ENCODE measurements at places on chromosomes 12 and 14.

DNA sequence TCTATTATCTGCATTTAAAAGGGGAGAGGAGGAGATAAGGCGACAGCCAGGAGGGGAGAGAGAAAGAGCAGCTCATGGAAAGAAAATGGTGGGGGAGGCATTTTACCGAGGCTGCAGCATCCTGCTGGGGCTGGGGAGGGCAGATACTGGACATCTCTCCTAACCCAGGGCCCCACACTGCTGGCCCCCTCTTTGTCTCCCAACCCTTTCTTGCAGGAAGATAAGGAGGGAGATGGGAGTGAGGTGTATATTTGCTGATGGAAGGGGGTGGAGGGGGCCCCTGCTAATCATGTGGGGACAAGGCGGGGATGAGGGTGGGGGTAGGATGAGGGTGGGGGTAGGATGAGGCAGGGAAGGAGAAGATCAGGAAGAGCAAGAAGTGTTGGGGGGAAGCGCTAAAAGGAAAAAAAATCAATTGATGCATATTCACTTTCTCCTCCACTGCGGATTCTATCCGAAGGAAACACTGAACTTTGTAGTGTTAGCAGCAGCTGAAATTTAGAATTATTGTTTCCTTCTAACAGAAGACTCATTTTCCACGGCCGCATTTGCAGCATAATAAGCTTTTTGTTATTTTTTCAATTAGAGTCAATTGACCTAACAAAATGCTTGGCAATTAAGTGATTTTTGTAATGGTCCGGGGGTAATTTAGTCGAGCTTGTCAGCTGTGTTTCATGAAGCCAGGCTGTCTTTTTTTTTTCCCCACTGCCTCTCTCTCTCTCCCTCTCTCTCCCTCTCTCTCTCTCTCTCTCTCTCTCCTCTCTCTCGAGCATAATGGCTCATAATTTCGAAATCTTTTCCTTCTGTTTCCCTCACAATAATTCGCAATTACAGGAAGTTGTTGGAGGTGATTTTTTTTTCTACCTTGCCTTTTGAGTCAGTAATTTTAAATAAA lies 1134.6 kb downstream of the BCL11B start:
- no peak for DNase-seq

DNA sequence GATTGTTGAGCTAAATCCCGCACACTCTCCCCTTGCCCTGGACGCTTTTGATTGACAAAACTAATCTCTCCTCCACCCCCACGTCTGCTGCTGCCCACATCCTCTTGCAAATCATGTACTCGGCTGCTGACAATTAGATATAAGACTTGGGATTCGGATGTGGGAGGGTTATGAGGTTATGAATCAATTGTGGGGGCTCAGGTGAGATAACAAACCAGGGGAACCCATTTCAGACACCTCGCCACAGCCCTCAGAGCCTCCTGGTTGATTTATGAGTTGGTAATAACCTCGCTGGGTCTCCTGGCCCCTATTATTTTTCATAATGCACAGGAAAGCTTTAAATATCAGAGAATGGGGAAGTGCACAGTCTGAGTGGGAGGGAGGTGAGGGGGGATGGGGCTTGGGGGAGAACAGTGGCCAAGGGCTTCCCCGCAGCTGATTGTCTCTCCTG lies 449.9 kb downstream of the DPF3 start:
- peak; percentile 10 for DNase-seq

DNA sequence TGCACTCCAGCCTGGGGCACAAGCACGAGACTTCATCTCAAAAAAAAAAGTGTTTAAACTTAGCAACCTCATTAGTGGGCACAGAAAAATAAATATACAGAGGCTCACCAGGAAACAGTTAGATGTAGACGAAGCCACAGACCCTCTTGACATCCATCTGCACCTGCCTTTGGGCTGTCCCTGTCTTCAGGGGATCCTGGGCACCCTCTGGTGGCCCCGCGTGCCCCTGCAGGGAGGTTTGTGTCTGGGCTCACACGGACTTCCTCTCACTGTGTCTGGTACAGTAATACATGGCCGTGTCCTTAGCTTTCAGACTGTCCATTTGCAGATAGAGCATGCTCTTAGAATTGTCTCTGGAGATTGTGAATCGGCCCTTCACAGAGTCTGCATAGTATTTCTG lies 916.5 kb downstream of the TMEM121 start:
- peak; percentile 43 for DNase-seq

DNA sequence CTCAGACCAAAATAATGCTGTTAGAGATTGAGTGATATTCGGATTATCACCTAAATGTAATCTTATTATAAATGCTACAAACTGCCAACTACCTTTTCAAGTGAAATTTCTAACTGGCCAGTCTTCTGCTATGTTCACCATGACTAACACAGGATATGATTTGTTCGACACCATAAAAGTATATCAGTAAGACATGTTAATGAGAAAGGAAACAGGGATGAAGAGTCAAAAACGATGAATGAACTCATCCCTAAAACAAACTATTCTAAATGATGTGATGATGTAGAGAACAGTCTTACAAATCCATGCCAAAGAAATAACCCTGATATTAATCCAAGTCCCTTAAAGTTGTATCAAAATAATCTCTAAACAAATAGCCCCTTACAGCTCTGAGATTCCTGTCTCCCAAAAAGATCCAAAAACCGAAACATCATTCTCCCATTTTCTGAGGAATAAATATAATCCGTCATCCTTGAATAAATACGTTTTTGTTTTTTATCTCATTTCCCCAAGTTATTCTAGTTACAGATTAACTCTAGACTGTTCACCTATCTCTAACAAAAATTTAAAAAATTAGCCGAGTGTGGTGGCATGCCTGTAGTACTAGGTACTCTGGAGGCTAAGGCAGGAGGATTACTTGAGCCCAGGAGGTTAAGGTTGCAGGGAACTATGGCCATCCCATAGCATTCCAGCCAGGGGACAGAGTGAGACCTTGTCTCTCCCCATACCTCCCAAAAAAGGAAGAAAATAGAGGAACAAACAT lies 9.1 kb downstream of the SCAF11 start:
- no peak for DNase-seq

- peak; percentile 55 for DNase-seq
Measured at GRCh38 chr12:13196130-13196921, at the start of gene EMP1. EMP1 (plus strand) TSS chr12:13196726; CDS start chr12:13211511, 14,785 bp downstream.

GRCh38 chr12:93526786-93527428 lies 45.6 kb upstream of the SOCS2 start:
- DNase-seq = no peak

- DNase-seq = no peak
Measured at GRCh38 chr14:106378191-106378590, 851.8 kb downstream of the TMEM121 start.

DNA sequence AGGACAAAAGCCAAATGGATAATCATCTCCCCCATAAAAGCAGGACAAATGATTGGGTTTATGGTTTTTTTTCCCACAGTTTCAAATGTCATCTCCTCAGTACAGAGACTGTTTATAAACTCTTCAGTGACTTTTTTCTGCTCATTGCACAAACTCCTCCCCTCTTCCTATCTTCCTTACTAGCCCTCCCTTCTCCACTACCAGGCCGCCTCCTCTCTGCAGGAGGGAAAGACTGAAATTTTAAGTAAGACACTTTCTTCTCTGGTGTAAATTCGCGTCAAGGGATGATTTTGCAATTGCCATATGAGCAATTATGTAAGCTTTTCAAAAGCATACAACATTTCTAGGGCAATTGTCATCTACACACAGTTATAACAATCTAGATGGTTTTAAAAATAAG lies 37.0 kb downstream of the BTG1 start:
- no peak for DNase-seq

DNA sequence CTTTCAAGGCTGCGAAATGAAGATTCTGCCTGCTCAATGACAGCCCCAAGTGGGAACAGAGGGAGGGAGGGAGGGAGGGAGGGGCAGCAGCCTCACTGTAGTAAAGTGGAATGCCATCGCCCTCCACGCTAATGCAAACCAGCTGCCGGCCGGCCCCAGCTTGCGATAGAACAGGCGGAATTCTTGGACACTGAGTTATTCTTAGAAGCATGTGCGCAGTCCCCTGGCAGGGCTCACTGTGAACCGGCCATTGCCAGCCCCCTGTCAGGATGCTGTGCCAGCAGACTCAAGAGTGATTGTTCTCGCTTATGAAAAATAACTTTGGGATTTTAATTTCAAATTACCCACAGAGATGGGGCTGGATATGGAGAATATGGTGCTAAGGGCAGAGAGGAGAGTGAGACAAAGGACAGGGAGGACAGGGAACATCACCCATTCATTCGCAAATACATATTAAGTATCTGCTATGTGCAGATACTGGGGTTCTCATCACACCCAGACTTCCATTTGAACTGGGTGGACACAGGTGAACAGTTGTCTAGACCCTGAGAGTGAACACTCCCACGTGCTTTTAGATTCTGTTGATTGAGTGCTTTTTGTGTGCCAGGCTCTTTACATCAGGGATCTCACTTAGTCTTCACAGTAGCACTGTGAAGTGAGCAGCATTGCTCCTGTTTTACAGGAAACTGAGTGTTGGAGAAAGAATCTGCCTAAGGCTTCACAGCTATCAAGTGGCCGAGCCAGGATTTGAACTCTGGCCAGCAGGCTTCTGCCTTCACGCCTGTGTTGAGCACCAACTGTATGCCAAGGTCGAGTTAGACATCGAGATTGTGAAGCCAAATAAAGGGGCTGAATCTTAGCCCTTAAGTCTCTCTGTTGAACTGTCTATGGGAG lies 192.9 kb downstream of the C12orf75 start:
- DNase-seq = no peak

DNA sequence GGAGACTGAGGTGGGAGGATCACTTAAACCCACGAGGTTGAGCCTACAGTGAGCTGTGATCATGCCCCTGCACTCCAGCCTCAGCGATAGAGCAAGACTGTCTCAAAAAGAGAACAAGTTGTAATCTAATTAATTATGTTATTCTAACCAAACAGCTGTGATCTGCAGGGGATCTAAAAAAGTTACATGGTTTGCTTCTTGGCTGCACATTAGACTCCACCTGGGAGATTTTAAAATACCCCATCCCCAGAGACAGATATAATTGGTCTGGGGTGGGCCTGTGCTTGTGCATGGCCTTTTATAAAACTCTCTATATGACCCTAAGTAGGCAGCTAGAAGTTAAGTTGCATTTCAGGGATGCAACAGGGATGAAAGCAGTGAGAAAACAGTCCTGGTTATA lies 76.7 kb downstream of the SCAF11 start:
- DNase-seq = no peak

DNA sequence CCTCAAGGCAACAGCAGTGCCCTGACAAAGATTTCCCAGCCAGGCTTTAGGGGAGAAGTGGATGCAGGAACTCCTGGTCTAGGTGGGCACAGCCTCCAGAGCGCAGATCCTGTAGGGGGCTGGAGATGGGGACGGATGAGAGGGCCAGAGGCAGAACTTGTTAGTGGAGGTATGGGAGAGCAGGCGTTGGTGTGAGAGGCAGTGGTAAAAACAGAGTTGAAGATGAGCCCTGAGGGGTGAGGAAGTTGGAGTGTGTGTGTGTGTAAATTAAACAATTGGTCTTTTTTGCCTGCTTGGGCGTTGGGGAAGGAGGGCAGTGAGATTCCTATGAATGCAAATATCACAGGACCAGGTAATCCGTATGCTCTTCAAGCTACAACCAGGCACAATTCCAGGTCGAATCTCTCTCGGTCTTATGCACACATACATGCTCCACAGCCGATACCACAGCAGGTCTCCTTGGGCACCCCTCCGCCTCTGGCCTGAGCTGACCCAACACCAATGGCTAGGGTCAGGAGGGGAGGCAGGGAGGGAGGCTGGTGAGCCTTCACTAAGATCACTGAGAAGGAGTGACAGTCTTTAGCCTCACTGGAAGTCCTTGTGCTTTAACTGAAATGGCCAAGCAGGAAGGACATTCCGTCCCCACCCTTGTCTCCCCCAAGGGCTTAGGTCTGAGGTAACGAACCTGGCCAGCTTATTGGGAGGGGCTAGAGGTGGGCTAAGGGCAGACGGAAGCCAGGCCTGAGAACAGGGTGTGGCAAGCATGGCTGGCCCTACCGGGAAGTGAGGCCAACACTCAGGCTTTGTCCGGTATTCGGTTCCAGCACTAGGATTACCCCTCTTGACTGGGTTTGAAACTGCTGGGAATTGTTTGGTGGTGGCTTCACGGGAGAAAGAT lies 1.5 kb upstream of the KRT7 start:
- DNase-seq = no peak

DNA sequence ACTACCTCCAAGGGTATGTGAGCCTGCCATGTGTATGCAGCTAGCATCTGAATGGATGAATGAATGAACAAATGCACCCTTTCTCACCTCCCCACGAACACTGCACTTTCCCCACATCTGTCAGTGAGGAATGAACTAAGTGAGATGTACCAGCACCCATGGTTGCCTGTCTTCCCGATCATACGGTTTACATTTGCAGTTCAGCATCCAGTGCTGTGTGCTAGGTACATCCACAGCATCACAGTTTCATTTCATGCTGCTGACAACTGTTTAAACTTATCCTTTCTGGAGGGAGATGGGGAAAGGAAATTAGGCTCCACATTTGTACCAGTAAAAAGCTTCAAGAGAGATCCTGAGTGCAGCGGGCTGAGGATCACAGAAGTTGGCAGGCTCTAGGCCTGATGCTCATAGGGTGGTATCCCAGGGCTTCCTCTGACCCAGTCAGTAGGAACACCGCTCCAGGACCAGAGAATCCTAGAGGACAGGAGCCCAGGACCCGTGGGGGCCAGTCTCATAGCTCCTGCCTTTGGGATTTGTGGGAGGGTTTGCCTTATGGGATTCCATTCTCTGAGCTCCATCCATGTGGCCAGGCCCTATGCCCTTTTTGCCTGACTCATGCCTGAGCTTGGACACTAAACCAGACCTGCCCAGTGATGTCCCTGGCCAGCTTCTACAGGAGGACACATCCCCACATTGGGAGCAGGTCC lies 294.5 kb downstream of the CACNA1C start:
- DNase-seq = no peak

DNA sequence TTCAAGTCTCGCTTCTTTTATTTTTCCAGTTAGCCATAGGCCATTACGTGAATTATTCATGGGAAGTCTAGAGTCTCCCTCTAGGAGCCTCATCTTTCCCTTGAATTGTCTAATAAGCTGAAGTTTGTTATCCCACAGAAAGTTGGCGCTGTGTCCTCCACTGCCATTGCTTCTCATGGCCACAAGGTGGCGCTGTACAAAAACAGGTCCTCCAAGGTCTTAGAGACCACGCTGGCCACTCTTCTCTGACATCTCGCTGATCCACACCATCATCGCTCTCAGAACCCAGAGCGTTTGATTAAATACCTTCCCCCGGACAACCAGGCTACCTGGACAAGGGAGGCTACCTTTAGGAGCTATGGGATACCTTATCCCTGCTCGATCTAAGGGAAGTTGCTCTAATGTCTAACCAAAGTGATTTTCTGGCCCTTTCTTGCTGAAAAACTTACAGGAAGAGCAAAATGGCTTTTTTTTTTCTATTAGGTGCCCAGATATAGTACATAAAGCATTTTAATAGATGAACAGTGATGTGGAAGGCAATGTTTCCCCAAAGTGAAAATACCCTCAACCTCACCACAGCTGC lies 110.0 kb downstream of the CCDC60 start:
- peak; percentile 34 for DNase-seq

- DNase-seq = no peak
Measured at GRCh38 chr14:104103061-104103445, 17.6 kb downstream of the ASPG start.

- DNase-seq = no peak
Measured at GRCh38 chr12:95004610-95005009, 1.1 kb upstream of the NDUFA12 start.

Data from stimulated activated CD4-positive, alpha-beta T cell treated with anti-CD3 and anti-CD28 coated beads, TNF-alpha, amount 100 ng/mL, for 24 hours (primary cell).